Ovary (tissue), 10 donors: ENCODE measurements at places on chromosomes 13 and 19.

DNA sequence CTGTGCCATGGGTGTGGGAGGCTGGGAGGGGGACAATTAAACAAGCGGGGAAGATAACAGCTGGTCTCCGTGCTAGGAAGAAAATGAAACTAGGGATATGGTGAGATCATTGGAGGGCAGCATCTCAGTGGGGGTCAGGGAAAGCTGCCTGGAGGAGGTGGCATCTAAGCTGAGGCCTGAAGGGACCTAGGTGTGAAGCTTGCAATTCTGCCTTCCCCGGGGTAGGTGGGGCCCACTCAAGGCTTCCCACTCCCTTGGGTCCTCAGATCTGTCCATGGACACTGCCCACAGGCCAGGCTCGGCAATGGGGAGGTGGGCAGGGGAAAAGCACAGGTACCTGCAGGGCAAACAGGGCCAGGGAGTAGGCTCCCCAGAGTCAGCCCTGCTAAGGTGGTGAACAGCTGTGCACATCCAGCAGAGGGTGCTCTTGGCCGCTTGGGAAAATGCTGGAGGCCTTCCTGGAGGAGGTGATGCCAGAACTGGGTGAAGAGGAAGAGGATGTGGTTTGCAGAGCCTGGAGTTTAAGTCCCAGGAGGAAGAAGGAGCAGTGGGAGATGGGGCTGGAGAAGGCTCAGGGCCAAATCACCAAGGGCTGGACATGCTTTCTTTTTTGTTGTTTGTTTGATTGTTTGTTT, 25.7 kb upstream of the CCNE1 start:
- DNase-seq, result no peak

- DNase-seq, result no peak
Observed at GRCh38 chr19:29255006-29255405, 42.1 kb upstream of the UQCRFS1 start.

GRCh38 chr13:29160862-29161261, 340.7 kb downstream of the MTUS2 start:
- no peak for DNase-seq

- no peak for DNase-seq
Observed at GRCh38 chr13:38700051-38700450, 13.2 kb downstream of the FREM2 start.

GRCh38 chr19:51359294-51359693, 6.9 kb downstream of the ETFB start:
- DNase-seq, result no peak

DNA sequence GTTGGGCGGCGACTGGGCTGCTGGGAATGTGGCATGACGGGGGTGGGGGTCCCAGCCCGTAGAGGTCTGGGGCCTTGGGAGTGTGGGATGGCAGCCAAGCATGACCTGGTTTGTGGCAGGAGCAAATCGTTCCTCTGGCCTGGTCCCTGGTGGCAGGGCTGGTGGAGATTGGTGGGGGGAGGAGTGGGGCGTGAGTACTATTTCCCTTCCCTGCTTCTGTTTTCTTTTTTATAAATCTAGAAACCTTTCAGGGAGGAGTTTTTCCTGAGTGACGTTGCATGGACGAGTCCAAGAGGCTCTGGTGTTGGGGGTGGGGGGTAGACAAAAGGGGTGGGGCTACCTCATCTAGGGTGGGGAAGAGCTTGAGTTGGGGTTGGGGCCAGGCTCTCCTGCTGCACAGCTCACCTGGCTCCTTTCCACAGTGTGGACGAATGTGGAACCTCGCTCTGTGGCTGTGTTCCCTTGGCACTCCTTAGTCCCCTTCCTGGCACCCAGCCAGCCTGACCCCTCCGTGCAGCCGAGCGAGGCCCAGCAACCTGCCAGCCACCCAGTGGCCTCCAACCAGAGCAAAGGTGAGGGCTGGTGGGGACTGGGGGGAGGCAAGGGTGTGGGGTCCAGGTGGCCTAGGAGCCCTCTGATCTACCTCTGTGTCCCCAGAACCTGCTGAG, 15.4 kb upstream of the PRR19 start:
- peak; percentile 85 for DNase-seq

DNA sequence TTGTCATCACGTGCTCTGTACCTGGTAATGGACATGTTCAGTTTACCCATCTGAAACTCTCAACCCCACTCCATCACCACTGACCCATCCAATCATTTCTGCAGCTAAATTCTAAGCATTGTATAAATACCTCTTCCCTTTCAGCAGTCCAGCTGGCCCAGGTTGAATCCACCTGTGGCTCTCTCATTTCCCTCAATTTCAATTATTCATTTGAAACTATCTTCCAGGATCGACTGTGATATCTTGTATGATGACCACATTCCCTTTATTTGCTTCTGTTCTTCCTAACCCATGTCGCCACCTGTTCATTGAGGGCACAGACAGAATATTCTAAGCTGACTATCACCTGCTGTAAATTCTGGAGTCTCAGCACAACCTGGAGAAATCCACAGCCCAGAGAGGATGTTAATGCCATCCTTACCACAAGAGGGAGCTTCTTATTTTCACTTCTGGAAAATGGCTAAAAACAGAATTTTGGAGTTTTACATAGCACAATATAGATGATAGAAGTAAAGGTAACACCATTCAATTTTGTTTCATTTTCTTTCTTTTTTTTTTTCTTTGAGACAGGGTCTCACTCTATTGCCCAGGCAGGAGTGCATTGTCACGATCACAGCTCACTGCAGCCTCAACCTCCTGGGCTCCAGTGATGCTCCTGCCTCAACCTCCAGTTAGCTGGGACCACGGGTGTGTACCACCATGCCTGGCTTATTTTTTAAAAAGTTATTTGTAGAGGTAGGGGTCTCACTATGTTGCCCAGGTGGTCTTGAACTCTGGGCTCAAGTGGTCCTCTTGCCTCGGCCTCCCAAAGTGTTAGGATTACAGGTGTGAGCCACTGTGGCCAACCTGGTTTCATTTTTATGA, 38.6 kb downstream of the ZNF823 start:
- DNase-seq, result no peak

DNA sequence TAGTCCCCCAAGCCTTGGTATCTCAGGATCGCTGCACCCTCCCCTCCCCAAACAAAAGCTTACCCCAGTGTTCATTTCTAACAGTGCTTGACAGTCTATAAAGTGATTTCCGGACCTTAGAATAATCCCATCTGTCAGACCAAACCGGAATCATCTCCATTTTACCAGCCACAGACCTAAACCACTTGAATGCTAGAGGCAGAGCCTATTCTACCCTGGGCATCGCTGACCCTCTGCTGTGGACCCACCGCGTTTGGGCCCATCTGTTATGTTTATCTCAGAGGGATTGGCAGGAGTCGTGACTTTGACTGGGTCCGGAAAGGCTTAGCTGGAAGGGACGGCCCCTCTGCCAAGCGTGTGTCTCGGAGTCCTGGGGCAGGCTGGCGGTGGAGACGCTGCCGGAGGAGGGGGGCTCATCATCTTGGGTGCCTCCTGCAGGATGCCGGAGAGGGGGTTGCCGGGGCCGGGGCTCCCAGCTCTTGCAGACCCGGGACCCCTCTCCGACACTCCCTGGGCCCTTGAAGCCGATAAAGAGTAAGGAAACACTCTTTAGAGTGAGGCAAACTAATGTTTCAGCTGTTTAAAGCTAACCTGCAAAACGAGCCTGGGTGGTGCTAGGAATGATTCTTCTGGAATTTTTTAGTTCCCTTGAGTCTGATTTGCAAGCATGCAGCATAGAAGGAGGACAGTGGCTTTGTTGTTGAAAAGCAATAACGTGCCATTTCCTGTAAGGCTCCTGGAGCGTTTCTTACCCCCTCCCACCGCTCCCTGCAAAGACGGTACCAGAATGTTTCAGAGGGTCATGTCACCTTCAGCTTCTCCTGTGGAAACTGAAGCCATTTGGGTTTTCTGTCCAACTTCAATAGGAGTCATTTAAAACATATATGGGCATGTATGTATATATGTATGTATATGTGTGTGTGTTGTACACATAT, 1.3 kb downstream of the SLC25A42 start:
- no peak for DNase-seq

DNA sequence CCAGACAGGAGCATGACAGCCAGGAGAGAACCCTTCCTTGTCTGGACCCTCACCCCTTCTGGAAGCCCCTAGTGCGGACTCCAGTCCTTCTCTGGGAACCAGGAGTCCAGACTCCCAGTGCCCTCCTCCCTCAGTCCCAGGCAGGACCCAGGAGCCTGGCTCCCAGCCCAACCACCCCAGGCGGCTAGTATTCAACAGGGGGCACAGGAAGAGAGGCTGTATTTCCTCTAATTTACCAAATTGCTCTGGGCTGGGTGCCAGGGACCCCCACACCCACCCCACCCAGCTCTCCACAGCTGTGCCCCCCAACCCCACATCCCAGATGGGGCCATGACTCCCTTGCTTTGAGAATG, 3.3 kb downstream of the GRIN2D start:
- DNase-seq, result no peak

DNA sequence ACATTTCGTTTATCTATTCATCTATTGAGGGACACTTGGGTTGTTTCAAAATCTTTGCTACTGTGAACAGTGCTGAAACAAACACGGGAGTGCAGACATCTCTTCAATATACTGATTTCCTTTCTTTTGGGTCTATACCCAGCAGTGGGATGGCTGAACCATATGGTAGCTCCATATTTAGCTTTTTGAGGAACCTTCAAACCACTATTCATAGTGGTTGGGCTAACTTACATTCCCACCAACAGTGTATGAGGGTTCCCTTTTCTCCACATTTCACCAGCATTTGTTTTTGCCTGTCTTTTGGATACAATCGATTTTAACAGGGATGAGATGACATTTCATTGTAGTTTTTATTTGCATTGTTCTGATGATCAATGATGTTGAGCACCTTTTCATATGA, 798.2 kb downstream of the UQCRFS1 start:
- DNase-seq, result no peak

- DNase-seq, result no peak
Observed at GRCh38 chr19:4694211-4694987, 24.3 kb upstream of the MYDGF start.

DNA sequence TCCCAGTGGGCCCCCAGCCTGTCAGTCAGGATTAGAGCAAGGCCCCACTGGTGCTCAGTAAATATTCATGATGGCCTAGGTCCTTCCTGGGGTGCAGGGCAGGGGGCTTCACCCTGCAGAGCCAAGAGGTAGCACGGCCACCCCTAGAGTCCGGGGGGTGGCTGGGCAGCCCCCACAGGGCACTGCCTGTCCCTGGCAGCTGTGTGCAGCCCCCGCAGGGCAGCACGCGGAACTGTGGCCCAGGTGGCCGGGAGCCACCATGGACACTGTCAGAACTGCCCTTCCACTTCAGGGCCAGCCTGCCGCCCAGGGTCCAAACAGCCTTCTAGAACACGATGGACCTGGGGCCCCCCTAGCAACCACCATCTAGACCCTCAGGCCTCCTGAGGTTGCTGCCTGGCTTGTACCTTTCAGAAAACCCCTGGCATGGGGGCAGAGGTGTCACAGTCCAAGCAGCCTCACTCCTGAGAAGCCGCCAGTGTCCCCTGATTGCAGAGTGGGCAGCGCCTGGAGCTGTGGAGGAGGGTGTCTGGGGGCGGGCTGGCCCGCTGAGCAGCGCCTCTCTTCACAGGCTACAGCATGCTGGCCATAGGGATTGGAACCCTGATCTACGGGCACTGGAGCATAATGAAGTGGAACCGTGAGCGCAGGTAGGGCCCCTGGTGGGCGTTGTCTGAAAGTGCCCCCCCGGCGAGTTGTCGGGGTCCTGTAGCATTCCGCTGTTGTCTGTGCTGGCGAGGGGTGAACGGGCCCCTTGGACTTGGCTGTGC, 2.9 kb upstream of the YJEFN3 start:
- no peak for DNase-seq

- DNase-seq, result no peak
Observed at GRCh38 chr19:10068205-10068604, 17.9 kb upstream of the SHFL start.

DNA sequence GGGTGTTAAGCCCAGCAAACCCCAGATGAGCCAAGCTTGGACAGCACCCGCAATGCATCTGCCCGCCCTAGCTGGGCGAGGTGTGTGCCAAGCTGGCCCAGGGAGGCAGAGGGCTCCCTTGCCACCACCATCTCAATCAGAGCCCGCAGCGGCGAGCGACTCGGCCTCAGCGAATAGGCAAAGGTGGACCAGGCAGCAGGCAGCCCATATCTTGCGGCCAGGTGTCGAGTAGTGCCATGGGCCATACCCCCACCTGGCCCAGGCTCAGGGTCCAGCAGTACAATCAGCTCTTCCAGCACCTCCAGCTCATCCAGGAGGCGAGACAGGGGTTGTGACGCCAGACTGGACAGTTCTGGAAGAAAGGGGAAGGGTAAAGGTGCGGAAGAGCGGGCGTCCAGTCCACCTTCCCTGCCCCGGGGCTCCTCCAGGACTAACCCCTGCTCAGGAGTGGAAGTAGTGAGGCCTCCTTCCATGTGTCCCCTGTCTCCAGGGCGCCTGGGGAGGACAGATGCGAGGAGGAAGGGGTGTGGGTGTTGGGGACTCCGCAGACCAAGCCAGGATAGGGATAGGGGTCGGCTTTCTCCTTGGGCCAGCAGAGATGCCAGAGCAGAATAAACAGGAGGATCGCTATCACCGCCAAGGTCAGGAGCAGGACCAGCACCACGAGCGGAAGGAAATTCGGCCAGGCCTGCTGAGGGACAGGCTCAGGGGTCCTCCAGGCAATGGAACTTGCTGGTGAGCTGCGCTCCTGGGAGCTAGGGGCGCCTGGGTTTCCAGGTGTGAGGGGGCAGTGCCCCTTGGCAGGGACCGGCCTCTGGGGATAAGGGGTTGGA, 2.8 kb downstream of the IGFLR1 start:
- DNase-seq, result peak; percentile 64

GRCh38 chr13:20439261-20439660, 86.4 kb downstream of the CRYL1 start:
- no peak for DNase-seq

DNA sequence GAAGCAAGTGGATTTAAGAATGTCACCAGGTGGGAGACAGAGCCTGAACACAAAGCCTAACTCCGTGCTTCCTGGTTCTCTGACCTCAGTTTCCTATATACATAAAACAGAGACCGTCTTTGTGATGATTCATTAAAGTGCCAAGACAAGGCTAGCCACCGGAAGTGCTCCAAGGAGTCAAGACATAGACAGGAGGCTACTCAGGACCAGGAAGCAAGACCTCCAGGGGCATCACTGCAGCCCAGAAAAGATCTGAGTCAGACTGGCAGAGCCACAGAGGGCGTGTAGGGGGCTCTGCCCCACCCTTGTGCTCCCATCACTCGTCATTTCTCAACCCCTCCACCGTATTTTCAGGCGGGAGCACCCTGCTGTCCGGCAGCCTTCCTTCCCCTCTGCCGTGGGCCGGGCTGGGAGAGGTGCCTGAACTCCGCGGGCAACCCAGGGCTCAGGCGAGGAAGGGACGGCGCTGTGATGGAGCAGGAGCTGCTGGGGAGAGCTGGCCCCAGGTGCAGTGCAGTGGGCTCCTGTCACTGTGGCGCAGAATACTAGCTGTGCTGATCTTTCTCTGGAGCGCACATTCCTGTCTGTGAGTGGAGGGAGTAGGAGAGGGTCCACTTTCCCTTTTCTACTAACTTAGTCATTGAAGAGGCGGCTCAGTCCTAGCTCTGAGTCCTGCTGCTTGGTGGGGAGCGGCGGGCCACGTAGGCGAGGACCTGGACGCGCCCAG, 134.7 kb upstream of the GPR12 start:
- no peak for DNase-seq

DNA sequence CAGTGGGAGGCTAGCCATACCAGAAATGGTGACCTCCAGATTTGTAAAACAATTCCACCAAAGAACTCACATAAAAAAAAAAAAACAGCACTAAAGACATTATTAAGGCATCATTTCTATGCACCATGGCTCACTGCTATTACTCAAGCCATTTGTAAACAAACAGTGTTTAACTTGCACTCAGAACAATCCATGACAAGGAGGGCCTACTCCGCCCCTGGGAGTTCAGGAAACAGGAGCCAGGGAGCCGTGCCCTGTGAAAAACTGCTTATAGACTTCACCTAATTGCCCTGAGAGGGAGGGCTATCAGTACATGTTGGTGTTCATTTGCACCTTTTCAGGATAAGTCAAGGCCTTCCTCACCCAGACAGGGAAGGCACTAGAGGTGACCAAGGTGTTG, 103.2 kb downstream of the ZNF429 start:
- DNase-seq, result no peak
